ENCODE measurements at places on chromosomes 11 and 22.

GRCh38 chr11:1303126-1303821 lies 6.2 kb downstream of the TOLLIP start:
- DNase-seq, result peak; percentile 58

GRCh38 chr22:38623351-38623750 lies 32.8 kb downstream of the FAM227A start:
- DNase-seq, result no peak

- peak; percentile 30 for DNase-seq
Measured at GRCh38 chr11:130585545-130585944, 137.1 kb downstream of the ADAMTS15 start.

DNA sequence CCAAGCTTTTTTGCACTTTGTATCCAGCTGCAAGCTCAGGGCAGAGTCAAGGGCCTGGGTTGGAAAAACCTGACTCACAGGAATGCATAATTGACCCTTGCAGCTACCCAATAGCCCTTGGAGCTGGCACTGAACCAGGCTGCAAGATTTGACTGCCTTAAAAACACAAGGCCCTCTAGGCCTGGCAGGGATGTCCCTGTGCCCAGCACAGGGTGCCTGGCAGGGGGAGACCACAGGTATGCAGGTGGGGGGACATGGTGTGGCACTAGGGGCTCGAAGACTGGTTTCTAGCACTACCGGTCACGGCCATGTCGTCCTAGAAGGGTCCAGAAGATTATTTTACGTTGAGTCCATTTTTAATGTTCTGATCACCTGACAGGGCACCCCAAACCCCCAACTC lies 30.2 kb downstream of the SBF1 start:
- DNase-seq, result no peak

- DNase-seq, result peak; percentile 34
Measured at GRCh38 chr22:44211946-44212930, 31.5 kb downstream of the PARVG start.

GRCh38 chr11:78708388-78708787 lies 133.7 kb upstream of the NARS2 start:
- DNase-seq, result no peak

GRCh38 chr11:84608837-84609196 lies 1018.3 kb downstream of the DLG2 start:
- no peak for DNase-seq

DNA sequence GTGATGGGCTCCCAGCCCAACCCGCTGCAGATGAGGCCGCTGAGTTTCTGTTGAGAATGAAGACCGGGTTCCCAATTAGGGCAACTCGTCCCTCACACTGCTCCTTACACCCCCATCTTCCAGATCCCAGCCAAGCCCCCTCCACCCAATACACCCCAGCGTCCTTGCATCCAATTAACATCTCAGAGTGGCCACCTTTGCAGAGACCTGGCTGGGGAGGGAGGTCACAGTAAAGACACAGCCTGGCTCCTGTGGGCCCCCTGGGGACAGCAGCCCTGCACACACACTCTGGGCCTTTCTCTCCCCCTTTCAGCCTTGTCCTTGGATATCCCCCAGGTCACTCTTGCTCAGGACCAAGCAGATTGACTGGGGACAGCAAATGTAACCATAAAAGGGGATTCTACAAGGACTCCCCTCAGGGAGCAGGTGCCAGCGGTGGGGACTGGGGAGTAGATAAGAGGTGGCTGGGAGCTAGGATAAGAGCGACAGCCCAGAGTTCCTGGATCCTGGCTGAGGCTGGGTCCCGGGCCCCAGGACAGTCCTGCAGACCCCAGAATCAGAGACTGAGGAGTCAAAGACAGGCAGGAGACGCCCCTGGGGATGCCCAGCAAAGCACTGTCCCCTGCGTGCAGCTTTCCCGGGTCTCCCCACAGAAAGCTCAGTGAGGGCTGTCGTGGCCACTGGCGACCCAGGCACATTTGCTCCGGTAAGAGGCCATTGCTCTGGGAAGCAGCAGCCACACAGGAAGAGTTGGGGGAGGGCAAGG lies 8.4 kb downstream of the APOBEC3A start:
- DNase-seq, result no peak

GRCh38 chr11:119222308-119222707 lies 16.2 kb downstream of the CBL start:
- DNase-seq, result no peak

DNA sequence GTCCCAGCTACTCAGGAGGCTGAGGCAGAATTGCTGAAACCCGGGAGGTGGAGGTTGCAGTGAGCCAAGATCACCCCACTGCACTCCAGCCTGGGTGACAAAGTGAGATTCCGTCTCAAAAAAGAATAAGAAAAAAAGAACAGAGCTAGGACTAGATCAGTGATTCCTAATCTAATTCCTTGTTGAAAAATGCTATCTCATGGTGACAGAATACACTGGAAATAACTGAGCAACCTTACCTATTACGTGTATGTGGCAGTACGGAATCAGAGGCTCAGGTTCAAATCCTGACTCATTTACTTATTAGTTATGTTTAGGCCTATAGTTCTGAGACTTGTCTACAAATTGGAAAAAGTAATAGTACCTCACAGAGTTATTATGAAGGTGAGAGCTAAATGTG lies 19.5 kb upstream of the RCE1 start:
- no peak for DNase-seq

GRCh38 chr11:46376258-46377050 lies 5.0 kb upstream of the MDK start:
- no peak for DNase-seq

DNA sequence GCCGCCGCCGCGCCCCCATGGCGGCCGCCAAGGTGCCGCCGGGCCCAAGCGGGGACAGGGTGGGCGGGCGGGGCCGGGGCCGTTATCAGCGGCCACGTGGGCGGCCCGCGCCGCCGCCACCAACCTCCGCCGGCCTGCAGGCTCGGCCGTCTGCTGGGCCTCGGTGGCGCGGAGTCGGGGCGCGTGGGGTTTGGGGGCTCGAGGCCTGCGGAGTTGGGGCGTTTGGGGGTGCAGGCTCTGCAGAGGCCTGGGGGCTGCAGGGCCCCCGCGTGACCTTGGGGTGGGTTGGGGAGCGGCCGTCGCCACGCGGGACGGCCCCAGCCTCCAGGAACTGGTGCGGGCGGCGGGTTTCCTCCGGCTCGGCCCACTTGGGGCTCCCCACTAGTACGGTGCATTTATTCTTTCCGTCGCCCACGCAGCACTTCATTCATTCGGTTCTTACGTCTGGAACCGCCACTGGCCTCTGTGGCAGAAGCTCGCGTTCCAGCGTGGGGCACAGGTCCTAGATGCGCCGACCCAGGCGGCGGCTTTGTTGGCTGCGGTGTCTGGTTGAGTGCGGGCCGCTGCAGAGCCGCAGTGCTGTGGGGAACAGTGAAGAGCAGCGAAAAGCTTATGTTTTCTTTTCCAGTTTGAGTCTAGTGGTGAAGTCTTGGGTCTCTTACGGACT lies 740 bp upstream of the TRMT2A start:
- DNase-seq, result no peak

DNA sequence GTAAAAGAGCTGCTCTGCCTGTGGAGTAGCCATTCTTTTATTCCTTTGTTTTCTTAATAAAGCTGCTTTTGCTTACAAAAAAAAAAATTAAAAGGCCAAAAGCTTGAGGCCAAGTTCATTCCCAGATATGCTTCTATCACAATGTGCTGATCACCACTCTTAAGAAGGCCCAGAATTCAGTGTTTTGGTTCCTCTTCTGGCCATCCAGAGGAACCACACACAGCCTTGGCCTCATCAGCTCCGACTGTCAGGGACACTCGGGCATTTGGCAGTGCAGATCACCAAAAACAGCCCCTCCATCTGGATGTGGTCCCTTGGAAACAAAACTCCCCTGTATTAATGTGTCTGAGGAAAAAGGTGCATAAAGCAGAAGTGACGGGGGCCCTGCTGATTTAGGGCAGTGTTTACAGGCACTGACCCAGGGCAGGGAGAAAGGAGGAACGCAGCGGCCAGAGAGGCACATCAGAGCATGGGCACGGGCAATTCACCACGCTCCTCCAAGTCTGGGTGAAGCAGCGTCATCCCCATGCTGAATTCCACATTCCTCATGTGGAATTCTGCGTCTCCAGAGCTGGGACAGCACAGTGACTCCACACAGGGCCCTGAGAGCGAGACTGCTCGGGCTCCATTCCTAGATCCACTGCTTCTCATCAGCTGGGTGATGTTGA lies 17.7 kb downstream of the POLDIP3 start:
- DNase-seq, result no peak

GRCh38 chr11:88206751-88207150 lies 31.5 kb upstream of the RAB38 start:
- DNase-seq, result no peak

GRCh38 chr11:15896026-15896425 lies 460.3 kb downstream of the SOX6 start:
- DNase-seq, result no peak

DNA sequence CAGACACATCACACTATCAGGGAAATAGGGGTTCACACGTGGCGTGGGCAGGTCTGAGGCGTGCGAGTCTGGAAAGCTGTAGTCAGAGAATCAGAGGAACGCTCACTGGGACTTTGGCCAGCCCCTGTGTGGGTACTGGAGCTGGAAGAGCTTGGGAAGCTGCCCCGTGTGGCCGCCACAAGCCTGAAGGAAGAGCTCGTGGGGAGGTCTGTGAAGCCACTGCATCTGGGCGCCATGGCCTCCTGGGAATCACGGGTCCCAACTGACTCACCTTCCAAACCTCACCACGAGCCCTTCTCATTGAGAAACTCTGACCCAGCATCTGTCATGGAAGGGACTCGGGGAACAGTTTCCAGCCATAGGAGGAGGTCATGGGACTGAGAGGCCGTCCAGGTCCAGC lies 5.9 kb upstream of the MRGPRF start:
- no peak for DNase-seq

DNA sequence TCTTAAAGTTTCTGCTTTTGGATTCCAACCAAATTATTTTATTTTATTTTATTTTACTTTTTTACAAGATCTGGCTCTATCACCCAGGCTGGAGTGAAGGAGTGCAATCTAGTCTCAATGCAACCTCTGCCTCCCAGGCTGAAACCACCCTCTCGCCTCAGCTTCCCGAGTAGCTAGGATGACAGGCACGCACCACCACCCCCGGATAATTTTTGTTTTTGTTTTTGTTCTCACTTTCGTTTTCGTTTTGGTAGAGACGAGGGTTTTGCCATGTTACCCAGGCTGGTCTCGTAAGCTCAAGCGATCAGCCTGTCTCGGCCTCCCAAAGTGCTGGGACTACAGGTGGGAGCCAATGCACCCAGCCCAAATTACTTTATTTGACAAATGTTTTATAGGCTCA lies 219.8 kb downstream of the ETS1 start:
- DNase-seq, result no peak

DNA sequence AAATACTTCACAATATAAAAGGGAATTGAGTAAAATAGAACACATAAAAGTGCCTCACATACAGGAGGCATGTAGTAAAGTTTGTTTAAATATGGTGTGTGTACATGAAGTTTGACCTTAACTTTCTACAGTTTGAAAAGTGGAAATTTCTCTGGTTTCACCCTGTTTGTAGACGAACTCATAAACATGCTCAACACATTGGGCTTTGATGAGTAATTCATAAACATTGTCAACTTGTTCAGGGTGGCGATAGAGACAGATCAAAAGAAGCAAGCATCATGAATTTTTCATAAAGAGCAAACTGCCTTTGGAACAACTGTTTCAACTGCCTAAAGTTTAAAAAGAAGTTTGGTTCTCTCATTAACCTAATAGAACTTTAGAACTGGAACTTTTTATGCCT lies 9.1 kb downstream of the SLN start:
- no peak for DNase-seq

DNA sequence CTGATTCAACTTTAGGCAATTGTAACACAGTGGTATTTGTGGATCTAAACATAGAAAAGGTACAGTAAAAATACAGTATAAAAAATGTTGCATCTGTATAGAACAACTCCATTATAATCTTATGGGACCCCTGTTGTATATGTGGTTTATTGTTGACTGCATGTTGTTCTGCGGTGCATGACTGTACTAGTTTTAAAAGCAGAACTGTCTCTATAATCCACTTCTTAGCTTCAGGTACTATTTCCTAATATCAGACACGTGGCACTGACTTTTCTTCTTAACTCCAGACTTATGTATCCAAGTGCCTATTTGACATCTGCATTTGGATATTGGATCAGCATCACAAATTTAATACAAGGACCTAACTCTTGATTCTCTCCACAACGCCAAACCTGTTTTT lies 41.1 kb downstream of the PACS1 start:
- DNase-seq, result no peak

DNA sequence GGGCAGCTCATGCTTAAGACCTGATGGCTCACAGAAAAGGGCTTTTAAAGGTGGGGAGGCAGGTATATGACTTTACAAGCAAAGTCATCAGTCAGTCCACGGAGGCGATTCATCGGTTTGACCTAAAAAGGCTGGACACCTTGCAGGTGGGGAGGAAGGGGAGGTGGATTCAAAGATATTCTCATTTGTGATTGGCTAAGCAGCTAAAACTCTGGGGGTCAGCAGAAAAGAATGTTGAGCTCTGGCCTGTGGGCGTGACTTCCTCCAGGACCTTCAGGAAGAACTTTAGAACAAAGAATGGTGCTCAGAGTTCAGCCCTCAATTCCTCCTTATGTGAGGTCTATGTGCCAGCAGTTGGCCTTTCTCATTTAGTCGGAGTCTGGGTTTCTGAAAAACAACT lies 78.3 kb upstream of the LMO1 start:
- no peak for DNase-seq

DNA sequence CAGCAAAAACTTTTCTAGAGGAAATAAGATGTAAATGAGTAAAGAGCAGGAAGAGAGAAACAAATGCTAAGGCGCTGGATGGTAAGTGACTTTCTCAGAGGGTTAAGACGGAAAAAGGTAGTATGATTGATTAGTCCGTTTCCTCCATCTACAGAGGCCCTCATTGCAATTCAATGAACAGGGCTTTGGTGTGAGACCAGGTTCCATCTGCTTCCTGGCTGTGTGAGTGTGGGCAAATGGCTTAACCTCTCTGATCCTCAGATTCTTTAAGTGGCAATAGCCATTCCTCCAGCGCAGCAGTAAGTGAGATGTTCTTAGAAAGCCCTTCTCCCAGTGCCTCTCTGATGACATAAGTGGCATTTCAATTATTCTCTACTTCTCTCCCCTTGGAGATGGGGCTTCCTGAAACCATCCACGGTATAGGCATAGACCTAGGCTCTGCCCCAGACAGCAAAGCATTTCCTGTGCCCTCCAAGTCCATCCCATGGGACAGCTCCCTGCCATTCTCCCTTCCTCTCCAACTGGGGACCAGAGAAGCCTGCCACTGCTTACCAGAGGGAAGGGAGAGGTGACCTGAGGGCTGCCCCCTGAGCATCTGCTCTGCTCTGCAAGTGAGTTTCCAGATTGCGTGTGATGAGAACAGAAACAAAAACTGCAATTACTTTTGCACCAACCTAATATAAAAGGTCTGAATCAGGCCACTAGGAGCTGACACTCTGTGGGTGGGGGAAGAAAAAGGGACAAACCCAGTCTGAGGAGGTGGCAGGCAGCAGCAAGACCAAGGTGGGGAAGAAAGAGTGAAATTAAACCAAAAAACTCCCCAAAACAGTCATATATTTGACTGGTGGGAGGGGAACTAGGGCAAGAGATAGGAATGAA lies 12.7 kb upstream of the CD44 start:
- DNase-seq, result no peak

GRCh38 chr22:48306785-48307510 lies 1520.7 kb downstream of the BRD1 start:
- no peak for DNase-seq

Measured in ecto neural progenitor cell (in vitro differentiated cells).